Omental fat pad (tissue), 4 donors: ENCODE measurements at places on chromosomes 11 and 22. TPM values are rescaled to one million over a fixed set of nuclear protein-coding genes. Genes with fewer than 3 reads are reported as not detected.

GRCh38 chr11:69915501-69916250, 96.5 kb upstream of the FGF3 start:
- DNase-seq = peak; percentile 76

DNA sequence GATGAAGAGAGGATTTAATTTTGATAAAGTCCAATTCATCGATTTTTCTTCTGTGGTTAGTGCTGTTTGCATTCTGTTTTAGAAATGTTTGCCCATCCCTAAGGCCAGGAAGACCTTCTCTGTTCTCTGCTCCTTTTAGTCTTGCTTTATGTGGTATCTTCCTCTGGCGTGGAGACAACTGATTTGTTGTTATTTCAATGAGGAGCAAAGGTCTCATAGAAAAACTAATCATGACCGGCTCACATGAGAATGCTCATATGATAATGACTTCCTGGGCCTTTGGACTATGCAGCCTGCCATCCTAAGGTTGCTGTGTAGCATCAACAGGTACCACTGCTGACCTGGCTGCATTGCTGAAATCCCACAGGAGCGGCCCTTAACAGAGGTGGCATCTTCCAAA, 19.8 kb downstream of the SCGB1A1 start:
- DNase-seq = no peak

OR2AT4 gene
- total RNA-seq = not detected

GAL3ST1 gene
- 1.4 TPM for total RNA-seq

DNA sequence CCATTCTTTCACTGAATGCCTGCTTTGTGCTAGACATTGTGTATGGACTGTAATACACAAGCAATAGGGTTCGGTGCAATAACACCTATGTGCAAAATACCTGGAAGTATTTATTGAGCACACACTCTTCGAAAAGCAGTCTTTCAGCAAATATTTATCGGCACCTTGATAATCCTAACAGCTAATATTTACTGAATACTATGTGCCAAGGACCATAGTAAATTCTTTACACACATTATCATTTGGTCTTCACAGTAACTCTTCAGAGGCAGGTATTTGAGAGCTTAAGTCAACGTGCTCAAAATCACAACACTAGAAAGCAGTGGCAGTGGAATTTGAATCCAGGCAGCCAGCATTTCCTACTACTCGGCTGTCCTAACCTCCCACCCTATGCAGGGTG, 2.2 kb downstream of the B3GNT6 start:
- no peak for DNase-seq

SLC25A45 gene
- 5.3 TPM for total RNA-seq

DNA sequence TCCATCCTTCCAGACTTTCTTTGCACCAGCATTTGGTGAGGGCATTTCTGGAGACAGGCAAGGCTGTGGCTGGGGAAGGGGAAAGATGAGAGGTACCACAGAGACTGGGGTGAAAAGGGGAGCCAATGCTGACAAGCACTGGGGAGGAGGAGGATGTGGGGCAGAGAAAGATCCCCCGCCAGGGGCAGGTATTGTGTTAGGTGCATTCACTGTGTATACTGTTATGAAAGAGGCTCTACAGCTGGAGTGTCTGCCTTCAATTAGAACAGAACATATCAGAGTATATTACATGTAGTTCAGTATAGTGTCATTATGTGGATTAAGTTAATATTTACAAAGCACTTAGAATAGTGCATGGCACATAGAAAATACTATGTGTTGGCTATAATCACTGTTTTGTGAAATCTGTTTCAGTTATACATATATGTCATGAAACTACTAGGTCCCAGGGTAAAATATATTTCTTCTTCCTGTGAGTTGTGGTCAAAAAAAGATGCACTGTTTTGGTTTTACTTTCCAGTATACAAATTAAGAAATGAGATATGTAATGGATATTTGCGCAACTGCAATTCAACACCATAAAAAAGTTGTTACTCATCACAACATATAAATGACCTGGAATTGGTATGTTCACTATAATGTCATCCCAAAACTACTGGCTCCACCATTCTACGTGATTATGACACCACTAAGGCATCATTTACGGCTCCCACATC, 8.4 kb downstream of the MSANTD2 start:
- DNase-seq = no peak

SLC43A3 gene
- 73.3 TPM for total RNA-seq

- no peak for DNase-seq
Measured at GRCh38 chr11:69479591-69480271, 1.7 kb upstream of the LINC01488 start.

GRCh38 chr11:36631774-36632173, 33.7 kb upstream of the RAG2 start:
- no peak for DNase-seq

DNA sequence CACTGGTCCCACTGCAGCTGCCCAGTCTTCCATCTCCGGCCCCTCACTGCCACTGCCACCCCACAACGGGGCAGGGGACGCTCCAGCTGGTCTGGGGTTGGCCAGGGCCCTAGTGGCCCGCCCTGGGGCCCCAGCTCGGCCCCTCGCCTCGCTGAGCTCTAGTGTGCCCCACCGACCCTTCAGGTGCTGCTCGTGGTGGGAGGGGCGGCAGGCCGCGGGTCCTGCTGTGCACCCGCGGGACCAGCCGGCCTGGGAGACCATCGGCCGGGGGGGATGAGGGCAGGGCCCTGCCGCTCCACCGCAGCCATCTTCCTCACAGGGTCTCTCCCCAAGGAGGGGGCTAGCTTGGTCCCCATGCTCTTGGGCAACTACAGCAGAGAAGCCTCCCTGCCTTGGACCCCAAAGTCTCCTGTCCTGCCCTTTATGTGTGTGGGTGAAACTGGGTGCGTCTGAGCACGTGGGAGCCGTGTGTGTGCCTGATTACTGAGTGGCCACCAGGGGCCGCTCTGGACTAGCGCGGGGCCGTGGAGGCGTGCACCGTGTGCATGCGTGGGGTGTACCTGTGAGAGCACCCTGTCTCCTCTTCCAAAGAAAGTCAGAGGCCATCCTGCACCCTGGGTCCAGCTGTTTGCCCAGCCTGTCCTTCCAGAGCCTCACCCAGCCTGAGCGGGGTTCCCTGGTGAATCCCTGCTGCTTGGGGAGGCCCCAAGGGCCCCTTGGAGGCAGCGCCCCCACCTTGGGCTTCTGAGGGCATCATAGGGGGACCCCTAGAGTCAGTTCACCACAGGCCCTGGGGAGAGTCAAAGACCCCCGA, 6.0 kb upstream of the ACR start:
- no peak for DNase-seq

DNA sequence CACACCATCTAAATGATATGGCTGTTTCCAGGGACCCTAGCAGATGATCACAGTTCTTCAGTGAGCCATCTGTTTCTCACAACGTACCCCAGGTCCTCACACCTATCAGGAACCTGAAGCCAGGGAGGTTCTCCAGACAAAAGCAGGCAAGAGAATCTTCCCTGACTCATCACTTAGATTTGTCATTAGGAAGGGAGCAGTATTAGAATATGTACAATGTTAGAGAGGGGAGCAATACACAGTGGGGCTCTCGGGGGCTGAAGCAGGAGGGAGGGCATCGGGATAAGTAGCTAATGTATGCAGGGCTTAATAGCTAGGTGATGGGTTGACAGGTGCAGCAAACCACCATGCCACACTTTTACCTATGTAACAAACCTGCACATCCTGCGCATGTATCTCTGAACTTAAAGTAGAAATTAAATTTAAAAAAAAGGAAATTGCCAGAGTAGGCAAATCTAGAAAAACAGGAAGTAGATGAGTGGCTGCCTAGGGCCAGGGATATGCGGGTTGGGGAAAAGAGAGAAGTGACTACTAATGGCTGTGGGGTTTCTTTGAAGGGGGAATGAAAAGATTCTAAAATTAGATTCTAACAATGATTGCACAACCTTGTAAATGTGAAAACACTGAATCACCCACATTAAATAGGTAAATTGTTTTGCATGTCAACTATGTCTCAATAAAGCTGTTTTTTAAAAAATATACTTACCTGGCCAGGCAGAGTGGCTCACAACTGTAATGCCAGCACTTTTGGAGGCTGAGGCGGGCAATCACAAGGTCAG, 14.4 kb downstream of the C22orf42 start:
- no peak for DNase-seq

GRCh38 chr11:96794152-96794551, 404.3 kb downstream of the JRKL start:
- no peak for DNase-seq

OR4D5 gene
- total RNA-seq = not detected

ALDH3B2 gene
- total RNA-seq = not detected

ACR gene
- not detected for total RNA-seq

IFITM10 gene
- total RNA-seq = 2.1 TPM

OR56B1 gene
- total RNA-seq = 0.47 TPM

DNA sequence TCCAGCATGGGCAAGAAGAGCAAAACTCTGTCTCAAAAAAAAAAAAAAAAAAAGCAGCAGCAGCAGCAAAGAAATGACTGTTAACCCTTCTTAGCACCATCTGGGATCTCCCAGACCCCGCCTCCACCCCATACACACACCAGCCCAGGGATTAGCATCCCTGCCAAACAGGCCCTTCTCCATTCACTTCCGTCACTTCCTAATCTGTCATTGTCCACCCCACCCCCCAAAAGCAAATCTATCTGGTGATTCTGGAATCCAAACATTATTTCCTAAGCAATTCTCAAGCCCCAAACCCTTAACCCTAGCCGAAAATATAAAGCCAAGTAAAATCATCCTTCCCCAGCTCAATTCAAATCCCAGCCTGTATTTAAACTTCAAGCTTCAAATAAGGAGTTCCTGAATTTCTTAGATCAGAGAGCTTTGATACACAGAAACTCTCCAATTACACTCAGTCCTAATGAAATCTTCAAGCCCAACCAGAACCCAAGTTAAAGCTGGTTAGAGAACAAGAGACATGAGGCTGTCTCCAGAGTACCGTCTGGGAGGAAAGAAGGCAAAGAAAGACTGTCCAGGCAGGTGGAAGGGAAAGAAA, 6.0 kb upstream of the AHNAK start:
- no peak for DNase-seq

MMP1 gene
- total RNA-seq = not detected

- no peak for DNase-seq
Measured at GRCh38 chr11:34855754-34856095, 60.5 kb downstream of the APIP start.

DNA sequence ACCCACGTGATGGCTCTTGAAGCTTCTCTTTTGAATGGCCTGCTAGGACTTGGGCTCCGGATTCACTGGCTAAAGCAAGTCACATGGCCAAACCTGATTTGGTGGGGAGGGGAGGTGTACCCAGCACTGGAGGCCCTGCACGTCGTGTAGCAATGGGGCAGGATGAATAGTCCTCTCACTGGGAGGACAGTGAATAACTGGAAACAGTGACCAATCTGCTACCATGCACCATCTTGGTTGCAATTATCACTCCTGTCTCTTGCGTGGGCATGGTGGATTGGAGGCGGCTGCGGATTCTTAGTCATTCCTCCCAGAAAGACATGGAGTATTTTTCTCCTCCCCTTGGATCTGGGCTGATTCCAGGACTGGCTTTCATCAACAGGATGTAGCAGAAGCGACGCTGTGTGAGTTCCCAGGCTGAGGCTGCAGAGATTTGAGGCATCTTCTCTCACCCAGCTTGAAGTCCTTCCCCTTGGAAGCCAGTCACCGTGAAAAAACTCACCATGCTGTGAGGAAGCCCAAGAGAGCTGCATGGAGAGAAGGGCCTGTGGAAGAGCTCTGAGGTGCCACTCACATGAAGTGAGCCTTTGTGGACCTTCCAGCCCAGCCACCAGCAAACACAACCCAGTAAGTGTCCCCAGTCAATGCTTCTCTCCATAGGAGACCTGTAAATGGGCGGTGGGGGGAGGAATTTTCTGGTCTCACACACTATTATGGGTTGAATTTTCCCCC, 70.4 kb downstream of the IGLL1 start:
- DNase-seq = no peak

DNA sequence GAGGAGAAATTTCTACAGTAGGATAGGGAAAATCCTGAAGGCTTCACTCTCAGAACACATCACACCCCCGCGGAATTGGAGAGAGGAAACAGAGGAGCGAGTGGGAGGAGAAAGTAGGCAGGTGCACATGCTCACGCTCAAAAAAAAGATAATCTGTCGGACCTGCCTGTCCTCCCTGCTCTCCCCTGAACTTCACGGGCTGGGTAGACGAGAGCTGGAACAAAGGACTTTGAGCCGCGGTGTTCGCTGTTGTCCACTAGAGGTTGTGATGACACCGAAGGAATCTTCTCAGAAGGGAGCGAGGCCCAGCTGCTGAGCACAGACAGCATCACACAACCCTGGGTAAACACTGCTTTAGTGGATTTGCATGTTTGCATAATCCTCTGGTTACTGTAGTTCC, 5.0 kb downstream of the SEZ6L start:
- no peak for DNase-seq

GRCh38 chr11:125587480-125587879, 5.2 kb upstream of the STT3A start:
- DNase-seq = no peak

DNA sequence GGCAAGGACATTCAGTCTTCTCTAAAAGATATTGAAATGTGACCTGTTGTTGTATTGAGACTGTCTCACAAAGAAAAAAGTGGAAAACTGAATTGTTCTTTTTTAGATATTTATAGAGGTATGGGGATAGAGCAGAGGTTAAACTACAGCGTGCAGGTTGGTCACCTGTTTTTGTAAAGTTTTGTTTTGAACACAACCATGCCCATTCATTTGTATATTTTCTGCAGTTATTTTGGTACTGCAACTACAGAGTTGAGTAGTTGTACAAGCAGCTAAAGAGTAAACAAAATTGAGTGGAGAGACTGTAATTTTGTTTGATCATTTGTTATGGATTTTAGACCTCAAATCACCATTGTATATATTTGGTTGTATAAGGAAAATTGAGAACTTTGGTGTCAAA, 11.3 kb downstream of the EED start:
- no peak for DNase-seq

CHRNA10 gene
- total RNA-seq = 3.6 TPM

ENTHD1 gene
- total RNA-seq = not detected

SOX6 gene
- total RNA-seq = 9.7 TPM

GRCh38 chr11:61968758-61969390, 1.4 kb upstream of the FTH1 start:
- DNase-seq = peak; percentile 12

FIBIN gene
- total RNA-seq = 31.8 TPM

- no peak for DNase-seq
Measured at GRCh38 chr11:119608781-119609180, 120.2 kb downstream of the NECTIN1 start.

GRCh38 chr11:118229274-118229847, 4.5 kb upstream of the JAML start:
- DNase-seq = no peak

DNA sequence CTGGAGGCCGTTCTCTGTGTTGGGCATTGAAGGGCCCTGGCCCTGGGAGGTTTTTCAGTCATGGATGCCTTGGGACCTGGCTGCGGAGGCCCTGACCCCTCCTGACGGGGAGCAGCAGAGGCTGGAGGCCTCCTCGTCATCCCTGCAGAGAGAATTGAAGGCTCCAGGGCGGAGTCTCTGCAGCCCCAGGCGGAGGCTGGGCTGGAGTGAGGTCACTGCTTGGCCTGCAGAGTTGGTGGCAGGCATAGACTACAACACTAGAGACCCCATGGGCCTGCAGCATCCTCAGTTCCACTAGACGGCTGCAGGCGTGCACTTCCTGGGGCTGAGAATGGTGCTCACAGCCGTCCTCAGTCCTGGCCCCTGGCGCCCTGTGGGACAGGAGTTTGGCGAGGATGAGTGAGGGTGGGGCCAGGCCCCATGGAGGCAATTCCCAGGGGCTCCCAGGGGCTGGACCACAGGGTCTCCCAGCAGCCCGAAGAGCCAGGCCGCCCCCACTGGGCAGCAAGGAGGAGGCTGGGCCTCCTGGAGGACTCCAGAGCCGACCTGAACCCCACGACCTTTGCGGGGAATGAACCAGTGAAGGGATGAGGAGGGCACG, 1194.9 kb downstream of the BRD1 start:
- DNase-seq = no peak
